Caco-2 (cell line): ENCODE measurements at places on chromosomes 16 and 17. TPM values are rescaled to one million over a fixed set of nuclear protein-coding genes. Genes with fewer than 3 reads are reported as not detected.

Gene GDPD1
- total RNA-seq = 1.2 and 2.9 TPM in 2 replicates

Gene DHX8
- total RNA-seq = 56.3 and 66.8 TPM in 2 replicates

Gene SPATA22
- not detected in 2 replicates for total RNA-seq

Gene GRB7
- total RNA-seq = 83.3 and 98.6 TPM in 2 replicates

Gene MYH8
- not detected in 2 replicates for total RNA-seq

Gene GPR142
- not detected in 2 replicates for total RNA-seq

Gene TMEM238L
- not detected in 2 replicates for total RNA-seq

Gene TBC1D3
- not detected in 2 replicates for total RNA-seq

Gene HLF
- 17.3 and 19.8 TPM in 2 replicates for total RNA-seq

Gene MYH13
- not detected in 2 replicates for total RNA-seq

Gene KRTAP3-1
- 7.4 and 7.9 TPM in 2 replicates for total RNA-seq

Gene CCDC78
- total RNA-seq = 3.5 and 4.6 TPM in 2 replicates

Gene RHBDL3
- 0.09 TPM in 1 of 2 replicates, not detected in the other for total RNA-seq

Gene HOXB5
- total RNA-seq = not detected in 2 replicates

Gene SLC22A31
- total RNA-seq = 4.9 and 6.7 TPM in 2 replicates

Gene PRAC1
- not detected in 2 replicates for total RNA-seq

- no peak overlapping the region for H3K4me3 ChIP-seq
- no peak for DNase-seq
- H3K36me3 ChIP-seq = no peaks in the 10 kb centered on the region; the same call in 1 of the 2 replicates
Measured at GRCh38 chr17:17882082-17882581, 45.3 kb upstream of the SREBF1 start.

- no peak for DNase-seq
- no peak overlapping the region for H3K4me3 ChIP-seq
- no peak overlapping the region for H3K27ac ChIP-seq
- H3K27me3 ChIP-seq = no peaks in the 10 kb centered on the region
- H3K36me3 ChIP-seq = no peaks in the 10 kb centered on the region
- peaks cover 34% of the 10 kb centered on the region for H3K4me1 ChIP-seq
Measured at GRCh38 chr17:43548689-43549379, 2.7 kb upstream of the ETV4 start.

GRCh38 chr17:6843241-6843880 is 11.8 kb upstream of the TEKT1 start:
- H3K27ac ChIP-seq = no peak overlapping the region
- DNase-seq = no peak
- no peaks in the 10 kb centered on the region for H3K36me3 ChIP-seq
- H3K4me1 ChIP-seq = no peaks in the 10 kb centered on the region
- no peak overlapping the region for H3K4me3 ChIP-seq

- peaks cover 2% of the 10 kb centered on the region; the same call in 1 of the 2 replicates for H3K36me3 ChIP-seq
- H3K4me3 ChIP-seq = no peak overlapping the region
- DNase-seq = no peak
- H3K4me1 ChIP-seq = no peaks in the 10 kb centered on the region
Measured at GRCh38 chr17:63790057-63790456, 16.1 kb downstream of the DDX42 start.

DNA sequence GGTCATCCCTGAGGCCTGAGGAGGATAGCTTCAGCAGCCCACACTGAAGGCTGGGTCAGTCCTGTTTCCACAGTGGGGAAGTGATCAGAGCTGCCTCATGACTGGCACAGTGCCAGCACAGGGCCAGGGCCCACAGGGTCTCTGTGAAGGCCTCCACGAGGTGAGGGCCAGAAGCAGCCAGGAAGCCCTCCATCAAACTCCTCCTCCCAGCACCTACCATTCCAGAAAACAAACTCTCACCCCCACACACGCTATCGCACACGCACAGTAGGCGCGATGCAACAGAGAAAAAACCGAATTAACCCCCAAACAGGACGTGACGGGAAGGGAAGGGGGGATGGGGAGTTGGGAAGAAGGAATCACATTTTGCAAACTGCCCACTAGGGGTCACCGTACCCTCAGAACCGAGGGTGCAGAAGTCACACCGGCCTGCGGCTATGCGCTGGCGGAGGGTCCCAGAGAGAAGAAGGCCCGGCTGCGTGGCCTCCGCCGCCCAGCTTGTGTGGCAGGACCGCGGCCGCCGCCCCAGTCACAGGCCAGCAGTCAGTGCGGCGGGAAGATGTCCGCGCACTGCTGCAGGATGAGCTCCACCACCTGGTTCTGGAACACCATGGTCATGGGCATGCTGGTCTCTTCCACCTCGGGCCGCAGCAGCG is 37.6 kb downstream of the ARHGAP27 start:
- H3K36me3 ChIP-seq = peaks cover 12% of the 10 kb centered on the region
- H3K4me3 ChIP-seq = no peak overlapping the region
- DNase-seq = peak; percentile 69
- H3K27me3 ChIP-seq = no peaks in the 10 kb centered on the region
- H3K4me1 ChIP-seq = no peaks in the 10 kb centered on the region
- H3K27ac ChIP-seq = no peak overlapping the region

- no peak for DNase-seq
- no peaks in the 10 kb centered on the region for H3K27me3 ChIP-seq
- H3K27ac ChIP-seq = no peak overlapping the region
- no peak overlapping the region for H3K4me3 ChIP-seq
Measured at GRCh38 chr17:17988427-17988945, 15.8 kb downstream of the DRC3 start.

GRCh38 chr16:85348911-85349334 is 236.7 kb upstream of the CIBAR2 start:
- peak overlapping the region; percentile 26 for H3K27ac ChIP-seq
- H3K4me1 ChIP-seq = peaks cover 18% of the 10 kb centered on the region
- no peak for DNase-seq
- H3K4me3 ChIP-seq = no peak overlapping the region
- no peaks in the 10 kb centered on the region for H3K27me3 ChIP-seq

DNA sequence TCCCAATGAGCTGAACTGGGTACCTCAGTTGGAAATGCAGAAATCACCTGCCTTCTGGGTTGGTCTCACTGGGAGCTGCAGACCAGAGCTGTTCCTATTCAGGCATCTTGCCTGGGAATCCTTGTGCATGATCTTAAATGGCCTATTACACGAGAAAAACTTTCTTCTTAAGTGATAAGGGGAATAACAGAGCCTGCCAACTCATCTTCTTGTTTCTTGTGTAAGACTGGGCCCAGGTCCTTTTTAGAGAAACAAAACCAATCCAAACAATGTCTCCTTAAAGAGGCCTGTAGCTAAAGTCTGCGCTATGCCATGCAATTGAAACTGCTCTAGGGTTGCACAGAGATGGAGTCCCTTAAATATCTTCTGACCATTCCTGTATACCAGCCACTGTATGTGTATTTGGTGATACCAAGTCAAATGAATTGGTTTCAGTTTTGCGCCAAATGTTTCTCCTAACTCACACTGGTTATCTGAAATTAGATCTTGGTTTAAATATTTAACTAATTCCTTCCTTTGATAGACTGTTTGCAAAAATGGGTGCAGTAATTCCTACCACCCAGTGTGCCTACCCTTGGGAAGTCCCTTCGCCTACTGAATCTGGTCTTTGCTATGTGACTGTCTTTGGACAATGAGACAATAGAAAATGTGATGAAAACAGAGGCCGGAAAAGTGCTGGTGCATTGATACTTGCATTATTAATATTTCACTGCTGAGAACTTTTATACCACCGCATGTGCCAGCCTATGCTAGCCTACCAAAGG is 6.5 kb upstream of the CCL23 start:
- no peak for DNase-seq
- H3K27ac ChIP-seq = no peak overlapping the region
- H3K4me1 ChIP-seq = no peaks in the 10 kb centered on the region
- no peaks in the 10 kb centered on the region for H3K36me3 ChIP-seq
- no peaks in the 10 kb centered on the region for H3K27me3 ChIP-seq

DNA sequence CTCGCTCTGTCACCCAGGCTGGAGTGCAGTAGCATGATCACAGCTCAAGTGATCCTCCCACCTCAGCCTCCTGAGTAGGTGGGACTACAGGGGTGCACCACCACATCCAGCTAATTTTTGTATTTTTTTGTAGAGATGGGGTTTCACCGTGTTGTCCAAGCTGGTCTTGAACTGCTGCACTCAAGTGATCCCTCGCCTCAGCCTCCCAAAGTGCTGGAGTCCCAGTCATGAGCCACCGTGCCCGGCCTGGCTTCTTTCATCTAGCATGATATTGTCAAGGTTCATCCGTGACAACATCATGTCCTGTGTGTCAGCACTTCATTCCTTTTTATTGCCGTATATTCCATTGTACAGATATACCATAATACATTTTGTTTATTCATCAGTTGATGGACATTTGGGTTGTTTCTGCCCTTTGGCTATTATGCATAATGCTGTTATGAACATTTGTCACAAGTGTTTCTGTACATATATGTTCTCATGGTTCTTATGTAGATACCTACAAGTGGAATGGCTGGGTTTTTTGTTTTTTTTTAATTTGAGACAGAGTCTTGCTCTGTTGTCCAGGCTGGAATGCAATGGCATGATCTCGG is 3.4 kb upstream of the GHDC start:
- H3K4me1 ChIP-seq = peaks cover 23% of the 10 kb centered on the region
- no peak overlapping the region for H3K4me3 ChIP-seq
- no peak overlapping the region for H3K27ac ChIP-seq
- no peaks in the 10 kb centered on the region; the same call in 1 of the 2 replicates for H3K36me3 ChIP-seq
- no peaks in the 10 kb centered on the region for H3K27me3 ChIP-seq
- DNase-seq = no peak

GRCh38 chr16:84559311-84559932 is 55.0 kb upstream of the MEAK7 start:
- H3K4me1 ChIP-seq = peaks cover 72% of the 10 kb centered on the region
- DNase-seq = peak; percentile 53
- no peak overlapping the region for H3K4me3 ChIP-seq
- H3K27ac ChIP-seq = peak overlapping the region; percentile 53
- H3K36me3 ChIP-seq = no peaks in the 10 kb centered on the region

DNA sequence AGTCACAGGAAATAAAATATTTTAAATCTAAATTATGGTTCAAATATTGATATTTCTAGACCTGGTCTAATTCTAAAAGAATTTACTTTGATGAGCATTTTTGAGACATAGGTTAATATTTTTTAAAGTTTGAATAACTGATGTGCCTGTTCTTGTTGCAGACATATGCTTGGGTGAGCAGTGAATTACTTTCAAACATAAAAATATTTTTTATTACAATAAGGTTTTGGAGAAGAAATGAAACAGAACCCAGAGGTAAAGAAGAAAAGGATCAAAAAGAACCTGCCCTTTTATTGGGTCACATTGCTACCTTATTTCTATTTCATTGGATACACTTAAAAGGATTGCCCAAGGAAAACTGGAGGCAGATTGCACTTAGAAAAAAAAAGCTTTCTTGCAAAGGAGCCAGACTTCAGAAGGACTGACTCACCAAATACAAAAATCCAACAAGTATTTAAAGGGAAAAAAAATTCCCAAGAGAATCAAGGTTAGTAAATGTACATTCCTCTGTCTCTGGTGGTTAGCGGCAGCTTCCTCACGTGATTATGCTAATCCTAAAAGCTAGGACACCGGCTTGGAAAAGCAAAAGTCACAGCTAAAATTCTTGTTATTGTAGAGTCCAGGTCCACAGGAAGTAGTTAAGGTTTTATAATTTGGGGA is 18.5 kb downstream of the ENPP7 start:
- no peak overlapping the region for H3K27ac ChIP-seq
- H3K4me1 ChIP-seq = peaks cover 20% of the 10 kb centered on the region
- H3K4me3 ChIP-seq = no peak overlapping the region
- H3K36me3 ChIP-seq = no peaks in the 10 kb centered on the region

GRCh38 chr17:42518755-42519545 is 17.1 kb upstream of the NAGLU start:
- no peak for DNase-seq
- no peaks in the 10 kb centered on the region for H3K27me3 ChIP-seq
- H3K4me3 ChIP-seq = no peak overlapping the region
- H3K4me1 ChIP-seq = peaks cover 64% of the 10 kb centered on the region

DNA sequence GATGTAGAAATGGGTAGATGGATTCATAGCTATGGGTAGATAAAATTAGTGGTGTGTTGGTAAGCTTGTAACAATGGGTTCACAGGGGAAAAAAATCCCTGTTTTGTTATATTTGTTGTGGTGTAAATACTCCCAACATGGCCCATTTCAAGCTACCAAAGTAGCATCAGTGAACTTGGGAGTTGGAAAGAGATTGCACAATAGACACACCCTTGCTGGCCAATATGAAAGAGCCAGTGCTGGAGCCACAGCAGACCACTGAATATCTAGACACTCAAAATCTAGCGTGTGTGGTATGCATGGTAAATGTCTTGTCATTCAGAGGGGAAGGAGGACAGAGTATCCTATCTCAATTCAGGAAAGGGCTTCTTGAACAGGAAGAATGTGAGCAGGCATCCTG is 565.1 kb upstream of the SALL1 start:
- DNase-seq = no peak
- H3K27me3 ChIP-seq = no peaks in the 10 kb centered on the region; the same call in 1 of the 2 replicates
- no peaks in the 10 kb centered on the region for H3K4me1 ChIP-seq
- H3K36me3 ChIP-seq = no peaks in the 10 kb centered on the region
- H3K27ac ChIP-seq = no peak overlapping the region

DNA sequence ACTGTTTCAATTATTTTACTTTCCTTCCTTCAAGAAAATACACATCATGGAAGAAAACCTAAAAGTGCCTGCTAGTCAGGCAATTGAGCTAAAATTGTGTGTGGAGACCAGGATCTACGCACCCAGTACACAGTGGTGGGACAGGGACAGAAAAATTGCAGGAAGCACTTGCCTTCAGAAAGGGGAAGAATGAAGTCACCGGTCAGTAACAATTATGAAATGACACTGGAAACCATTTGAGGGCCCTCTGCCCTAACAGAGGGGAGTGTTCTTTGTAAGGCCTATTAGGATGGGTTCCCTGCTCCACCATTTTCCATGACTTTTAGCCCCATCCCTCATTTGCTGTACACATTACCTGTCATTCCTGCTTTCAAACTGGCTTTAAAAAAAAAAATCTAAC is 4.5 kb upstream of the PHAF1 start:
- no peaks in the 10 kb centered on the region for H3K27me3 ChIP-seq
- H3K4me1 ChIP-seq = peaks cover 8% of the 10 kb centered on the region

GRCh38 chr16:81095953-81096714 is at the start of gene GCSH:
Gene GCSH, minus strand, starts transcription at chr16:81096395. Its CDS starts 117 bp downstream, at chr16:81096278.
- peak within 1 kb of the TSS; percentile 97 for H3K4me3 ChIP-seq
- H3K27ac ChIP-seq = peak within 1 kb of the TSS; percentile 74
- H3K36me3 ChIP-seq = no peaks in the 10 kb centered on the region
- no peaks in the 10 kb centered on the region for H3K27me3 ChIP-seq
- 0 out of 2 replicates have a peak, but pooled peaks cover 3% of the 10 kb centered on the region for H3K4me1 ChIP-seq

DNA sequence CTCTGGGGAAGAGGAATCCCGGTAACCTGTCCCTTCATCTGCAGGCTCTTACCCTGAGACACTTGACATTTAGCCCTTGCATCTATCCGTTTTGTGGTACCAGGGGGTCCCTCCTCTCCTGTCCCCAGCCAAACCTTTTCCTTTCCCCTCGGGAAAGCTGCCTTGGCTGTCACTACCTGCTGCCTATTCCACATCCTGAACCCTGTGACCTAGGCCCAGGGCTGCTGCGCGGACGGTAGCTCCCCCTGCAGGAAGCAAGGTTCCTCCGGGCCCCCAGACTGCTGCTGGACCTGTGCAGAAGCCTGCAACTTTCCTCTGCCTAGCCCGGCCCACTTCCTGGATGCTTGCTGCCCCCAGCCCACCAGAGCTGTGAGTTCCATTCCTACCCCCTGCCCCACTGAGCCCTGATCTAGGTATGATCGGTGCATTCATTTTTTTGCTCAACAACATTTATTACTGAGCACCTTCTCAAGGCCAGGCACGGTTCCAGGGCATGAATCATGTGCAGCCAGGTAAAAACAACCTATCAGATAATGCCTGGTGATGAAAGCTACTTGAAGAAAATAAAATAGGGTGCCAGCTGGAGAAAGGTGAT is 10.5 kb upstream of the ALDOA start:
- no peaks in the 10 kb centered on the region for H3K27me3 ChIP-seq
- H3K4me1 ChIP-seq = peaks cover 5% of the 10 kb centered on the region; the same call in 1 of the 2 replicates
- no peak for DNase-seq
- H3K27ac ChIP-seq = no peak overlapping the region
- no peak overlapping the region for H3K4me3 ChIP-seq
